Amygdala (tissue), 56 donors: ENCODE measurements at places on chromosomes 3 and 15.
A peak's percentile ranks its signal among the peaks of the same experiment; 100 is the strongest.

- no peak for DNase-seq
Observed at GRCh38 chr3:16147220-16147994, 27.1 kb upstream of the GALNT15 start.

GRCh38 chr3:142987080-142987700 lies 14.2 kb upstream of the U2SURP start:
- no peak for DNase-seq

GRCh38 chr3:45777111-45777745 lies 19.1 kb downstream of the SLC6A20 start:
- DNase-seq: no peak

GRCh38 chr3:113231827-113232253 lies 20.5 kb downstream of the BOC start:
- no peak for DNase-seq

- DNase-seq: no peak
Observed at GRCh38 chr15:76056931-76057330, 2.9 kb upstream of the TMEM266 start.

DNA sequence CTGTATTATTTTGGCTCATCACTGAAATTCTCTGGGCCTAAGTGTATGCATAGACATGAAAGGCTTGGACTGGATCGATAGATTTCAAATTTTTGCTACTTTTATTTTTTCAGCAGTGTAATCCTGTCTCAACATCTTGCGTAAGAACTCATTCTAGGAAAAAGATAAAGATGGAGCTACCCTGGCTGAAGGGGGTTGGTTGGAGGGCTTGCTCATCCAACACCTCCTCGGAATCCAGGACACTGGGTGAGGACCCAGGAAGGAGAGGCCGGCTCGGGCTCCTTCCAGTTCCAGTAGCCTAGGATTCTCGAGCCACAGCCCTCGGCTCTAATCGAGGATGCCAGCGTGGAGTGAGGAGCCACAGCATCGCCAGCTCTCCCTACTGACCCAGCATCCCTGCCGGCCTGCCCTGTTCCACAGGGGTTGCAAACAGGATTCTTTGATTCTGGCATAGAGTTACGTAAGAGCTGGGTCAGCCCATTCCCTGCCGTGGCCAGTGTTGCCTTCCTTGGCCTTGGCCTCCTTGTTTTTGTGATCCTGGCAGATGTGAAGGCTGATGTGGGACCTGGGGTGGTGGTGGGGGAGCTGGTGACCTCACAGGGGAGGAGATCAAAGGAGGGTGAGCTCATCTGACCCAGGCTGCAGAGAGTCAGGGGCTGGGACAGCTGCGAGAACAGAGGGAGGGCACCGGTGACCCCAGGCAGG lies 149.5 kb downstream of the ALDH1A2 start:
- no peak for DNase-seq

- no peak for DNase-seq
Observed at GRCh38 chr3:122246199-122246598, 62.7 kb downstream of the CASR start.

- no peak for DNase-seq
Observed at GRCh38 chr3:129723558-129724324, 117.3 kb upstream of the PLXND1 start.

GRCh38 chr3:40652072-40652471 lies 127.3 kb downstream of the ZNF621 start:
- DNase-seq: no peak

DNA sequence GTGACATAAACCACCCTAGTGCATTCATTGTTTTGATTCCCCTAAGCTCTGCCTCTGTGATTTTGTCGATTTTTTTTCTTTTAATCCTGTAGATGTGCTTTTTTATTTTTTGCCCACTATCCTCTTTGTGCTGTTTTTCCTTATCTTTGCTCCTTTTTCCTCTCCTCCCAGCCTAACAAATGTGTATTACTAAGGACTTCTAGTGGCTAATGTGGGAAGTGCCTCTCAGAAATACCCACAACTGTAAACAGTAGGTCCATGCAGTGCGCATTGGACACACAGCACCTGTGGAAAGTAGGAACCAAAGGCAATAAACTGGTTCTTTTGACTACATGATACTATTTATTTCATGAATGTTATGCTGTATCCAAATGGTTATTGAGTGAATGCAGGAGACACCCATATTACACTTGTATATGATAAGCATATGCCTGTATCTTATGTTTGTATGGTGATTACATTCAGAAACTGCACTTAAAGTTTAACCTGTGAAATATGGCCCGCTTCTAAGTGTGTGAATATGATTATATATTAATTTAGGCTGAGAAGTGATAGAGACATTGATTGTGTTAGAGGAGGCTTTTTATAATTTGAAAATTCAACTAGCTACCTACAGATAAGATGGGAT lies 147.8 kb downstream of the PLCL2 start:
- no peak for DNase-seq

DNA sequence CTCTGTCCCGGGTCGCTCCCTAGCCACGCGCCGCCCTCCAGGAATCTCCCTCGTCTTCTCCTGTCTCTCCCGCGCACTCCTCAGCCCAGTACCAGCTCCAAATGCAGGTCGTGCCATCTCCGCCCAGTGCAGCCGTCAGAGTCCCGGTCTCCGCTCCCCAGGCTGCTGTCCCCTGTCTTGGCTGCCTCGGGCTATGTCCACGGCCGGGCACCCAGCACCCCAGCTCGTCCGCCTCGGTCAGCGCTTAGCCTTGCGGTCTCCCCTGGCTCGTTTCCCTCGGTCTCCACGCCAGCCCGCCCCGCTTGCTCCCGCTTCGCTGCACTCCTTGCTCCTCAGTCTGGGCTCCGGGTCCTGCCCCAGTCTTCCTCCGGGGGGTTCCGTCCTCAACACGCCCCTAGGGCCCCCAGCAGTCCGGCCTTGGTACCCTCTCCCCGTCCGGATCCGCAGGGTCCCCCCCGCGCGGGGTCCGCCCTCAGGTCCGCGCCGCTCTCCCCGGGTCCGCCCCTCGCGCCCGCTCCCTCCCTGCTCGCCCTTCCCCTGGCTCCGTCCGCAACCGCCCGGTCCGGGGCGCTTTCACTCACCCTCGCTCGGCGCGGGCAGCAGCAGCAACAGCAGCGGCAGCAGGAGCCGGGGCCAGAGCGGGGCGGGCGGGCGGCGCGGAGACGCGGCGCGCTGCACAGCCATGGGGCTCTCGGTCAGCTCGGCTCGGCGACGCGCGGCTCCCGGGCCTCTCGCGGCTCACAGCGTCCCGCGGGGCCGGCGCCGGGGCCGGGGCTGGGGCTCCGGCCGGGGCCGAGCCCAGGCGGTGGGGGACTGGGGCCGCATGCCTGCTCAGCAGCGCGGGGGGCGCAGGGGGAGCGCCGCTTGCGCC lies 462 bp downstream of the IGDCC3 start:
- DNase-seq: peak; percentile 14

DNA sequence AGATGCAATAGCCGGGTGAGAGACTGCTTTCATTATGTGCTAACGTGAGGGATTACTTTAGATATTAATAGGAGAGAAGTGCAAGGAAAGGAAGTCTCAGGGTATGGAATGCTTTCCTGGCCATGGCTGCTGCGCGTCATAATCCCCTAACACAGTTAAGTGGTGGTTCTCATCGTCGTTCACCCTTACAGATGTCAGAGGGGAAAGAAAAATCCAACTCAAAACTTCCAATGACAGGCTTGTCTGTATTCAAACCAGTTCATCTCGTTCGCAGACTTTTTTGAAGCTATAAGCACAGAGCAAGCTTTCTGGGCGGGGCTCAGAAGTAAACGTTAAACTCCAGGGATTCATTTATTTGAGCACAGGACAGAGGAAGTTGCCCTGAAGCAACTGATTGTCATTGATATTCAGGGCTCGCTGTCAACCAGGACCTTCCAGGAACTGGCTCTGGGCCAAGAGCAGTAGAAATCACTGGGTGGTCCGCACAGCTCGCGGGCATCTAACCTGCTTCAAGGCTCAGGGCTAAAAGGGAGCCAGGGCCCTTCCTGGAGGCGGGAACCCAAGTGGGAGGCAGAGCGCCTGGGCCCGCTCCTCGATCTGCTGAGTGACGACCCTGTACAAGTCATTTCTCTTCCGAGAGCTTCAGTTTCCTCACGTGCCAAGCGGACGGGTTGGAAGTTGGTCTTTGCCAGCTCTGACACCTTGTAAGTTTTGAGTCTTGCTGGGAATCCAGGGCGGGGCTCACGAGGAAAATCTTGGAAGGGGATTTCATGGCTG lies 1.1 kb upstream of the LPP start:
- no peak for DNase-seq

DNA sequence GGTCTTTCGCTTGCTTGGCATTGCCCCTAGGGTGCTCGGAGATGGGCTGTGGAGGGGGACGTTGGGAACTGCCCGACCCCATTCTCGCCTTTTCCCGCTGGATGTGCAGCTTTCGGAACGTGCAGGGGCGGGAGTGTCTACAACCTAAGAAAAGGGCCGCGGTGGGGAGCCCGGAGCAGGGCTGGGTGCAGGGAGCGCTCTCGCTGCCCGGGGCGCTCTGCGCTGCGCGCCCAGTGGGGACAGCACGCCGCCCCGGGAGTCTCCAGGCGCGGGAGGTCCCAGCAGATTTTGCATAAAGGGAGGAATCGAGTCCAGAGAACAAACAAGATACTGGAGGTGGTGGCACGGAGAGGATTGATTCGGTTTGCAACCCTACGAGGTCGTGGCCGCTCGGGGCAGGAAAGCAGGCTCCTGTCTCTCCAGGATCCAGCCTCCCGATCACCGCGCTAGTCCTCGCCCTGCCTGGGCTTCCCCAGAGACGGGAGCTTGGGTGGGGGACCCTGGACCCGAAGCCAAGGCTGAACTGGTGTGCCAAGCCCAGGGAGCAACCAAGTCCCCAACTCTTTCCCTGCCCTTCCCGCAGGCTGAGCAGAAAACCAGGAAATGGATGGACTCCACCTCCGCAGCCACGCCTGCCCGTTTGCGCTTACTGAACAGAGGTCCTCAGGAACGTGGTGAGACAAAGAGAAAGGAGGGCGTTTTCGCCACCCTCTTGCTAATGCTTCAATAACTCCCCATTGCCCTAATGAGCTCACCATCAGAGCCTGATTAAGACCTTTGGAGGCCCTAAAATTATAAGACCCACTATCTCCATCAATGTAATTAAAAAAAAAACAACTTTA lies 59.7 kb downstream of the NOX5 start:
- peak; percentile 7 for DNase-seq

DNA sequence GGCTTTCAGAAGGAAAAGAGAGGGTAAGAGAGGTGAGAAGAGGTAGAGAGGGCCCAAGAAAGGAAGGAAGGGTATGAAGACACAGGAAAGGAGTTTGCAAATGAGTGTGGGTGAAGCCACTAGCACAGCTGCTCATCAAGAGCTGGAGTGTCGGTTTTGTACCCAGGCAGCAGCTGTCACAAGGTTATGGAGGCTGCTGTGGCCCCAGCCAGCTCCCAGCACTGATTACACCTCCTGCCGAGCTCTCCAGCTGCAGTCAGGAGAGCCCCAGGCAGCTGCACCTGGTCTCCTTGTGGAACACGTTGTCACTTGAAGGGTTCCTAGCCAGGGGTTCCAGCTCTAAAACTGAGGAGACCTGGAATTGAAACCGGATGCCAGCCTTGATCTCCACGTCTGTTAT lies 60.4 kb upstream of the CHD2 start:
- DNase-seq: no peak

GRCh38 chr3:34185301-34185700 lies 386.9 kb downstream of the PDCD6IP start:
- DNase-seq: no peak

DNA sequence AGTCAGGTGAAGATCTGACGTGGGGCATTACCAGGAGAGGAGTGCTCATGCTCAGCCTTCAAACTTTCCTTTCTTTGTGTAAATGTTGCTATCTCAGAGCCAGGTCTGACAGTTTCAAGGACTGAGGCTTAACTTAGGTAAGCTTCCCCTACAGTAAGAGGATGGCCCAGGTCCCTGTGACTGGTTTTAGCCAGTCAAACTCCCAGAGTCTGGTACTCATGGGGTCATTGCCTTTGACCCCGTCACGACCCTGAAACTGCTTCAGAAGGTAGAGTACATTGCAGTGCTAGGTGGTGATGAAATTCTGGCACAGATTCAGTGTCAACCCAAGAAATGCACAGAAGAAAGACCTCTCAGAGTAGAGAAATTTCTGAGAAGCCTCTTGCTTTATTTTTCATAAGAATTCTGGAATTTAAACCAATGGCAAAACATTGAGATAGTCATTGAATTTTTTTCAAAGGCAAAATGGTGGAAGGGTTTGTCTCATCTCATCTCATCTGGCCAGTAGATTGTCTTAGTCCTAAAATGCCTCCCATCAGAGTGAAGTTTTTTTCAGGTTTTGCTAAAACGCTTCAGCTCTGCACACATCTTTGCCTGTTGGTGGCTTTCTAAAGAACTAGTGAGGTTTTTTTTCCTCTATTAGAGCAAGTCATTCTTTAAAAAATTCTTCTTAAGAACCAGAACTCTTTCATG lies 23.1 kb downstream of the ZBTB38 start:
- no peak for DNase-seq

DNA sequence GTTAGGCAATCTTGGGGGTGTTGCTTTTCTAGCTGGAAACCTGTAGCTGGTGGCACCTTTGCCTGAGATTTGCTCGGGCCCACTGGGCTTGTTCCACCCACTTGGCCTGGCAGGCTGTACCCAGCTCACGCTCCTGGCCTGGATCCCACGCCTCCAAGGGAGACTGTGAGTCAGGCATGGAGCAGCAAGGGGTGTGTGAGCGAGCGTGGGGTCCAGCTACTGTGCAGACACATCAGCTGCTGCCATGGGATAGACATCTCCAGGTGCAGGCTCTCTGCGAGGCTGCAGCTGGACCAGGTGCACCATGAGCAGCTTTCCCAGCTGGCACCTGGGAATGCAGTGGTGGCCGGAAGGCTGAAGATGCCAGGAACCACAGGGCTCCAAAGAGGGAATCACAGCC lies 36.0 kb downstream of the NR1D2 start:
- DNase-seq: peak; percentile 17

DNA sequence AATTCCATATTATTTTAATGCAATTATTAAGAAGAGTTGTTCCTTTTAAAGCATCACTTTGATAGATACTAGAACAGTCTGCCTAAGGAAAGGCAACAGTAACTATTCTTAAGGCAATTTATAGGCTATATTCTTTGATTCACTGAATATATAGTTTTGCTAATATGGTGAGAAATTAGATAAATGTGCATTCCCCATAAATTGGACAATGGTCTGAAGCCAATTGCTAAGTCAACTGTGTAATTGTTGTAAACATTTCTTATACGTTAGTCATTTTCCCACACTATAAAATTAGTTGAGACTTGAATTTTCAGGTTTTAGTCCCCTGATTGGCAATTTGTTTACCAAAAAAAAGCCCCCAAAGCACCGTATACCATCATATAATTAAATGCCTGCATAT lies 263.0 kb upstream of the NECTIN3 start:
- DNase-seq: no peak

GRCh38 chr3:61526308-61526707 lies 35.1 kb upstream of the PTPRG start:
- no peak for DNase-seq

DNA sequence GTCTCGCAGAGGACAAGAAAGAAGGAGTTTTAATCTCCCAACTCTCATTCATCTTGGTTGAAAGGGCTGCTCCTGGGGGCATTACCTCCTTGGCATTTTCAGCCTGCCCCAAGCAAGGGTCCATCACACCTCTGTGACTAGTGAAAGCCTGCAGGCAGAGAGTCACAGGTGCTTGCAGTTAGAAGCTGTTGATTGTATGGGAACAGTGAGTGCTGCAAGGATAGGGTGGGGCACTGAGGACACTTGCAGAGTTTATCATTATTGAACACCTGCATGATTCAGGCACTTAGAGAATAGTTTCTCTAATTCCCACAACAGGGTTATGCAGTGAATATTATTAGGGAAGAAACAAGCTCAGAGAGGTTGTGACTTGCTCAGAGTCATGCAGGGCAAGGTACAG lies 41.7 kb upstream of the IGF2BP2 start:
- DNase-seq: no peak
